ENCODE measurements at places on chromosomes 13 and 19. TPM values are rescaled to one million over a fixed set of nuclear protein-coding genes. Genes with fewer than 3 reads are reported as not detected.

IZUMO1 gene
- total RNA-seq = not detected

CBY2 gene
- not detected for total RNA-seq

LILRA1 gene
- not detected for total RNA-seq

DNA sequence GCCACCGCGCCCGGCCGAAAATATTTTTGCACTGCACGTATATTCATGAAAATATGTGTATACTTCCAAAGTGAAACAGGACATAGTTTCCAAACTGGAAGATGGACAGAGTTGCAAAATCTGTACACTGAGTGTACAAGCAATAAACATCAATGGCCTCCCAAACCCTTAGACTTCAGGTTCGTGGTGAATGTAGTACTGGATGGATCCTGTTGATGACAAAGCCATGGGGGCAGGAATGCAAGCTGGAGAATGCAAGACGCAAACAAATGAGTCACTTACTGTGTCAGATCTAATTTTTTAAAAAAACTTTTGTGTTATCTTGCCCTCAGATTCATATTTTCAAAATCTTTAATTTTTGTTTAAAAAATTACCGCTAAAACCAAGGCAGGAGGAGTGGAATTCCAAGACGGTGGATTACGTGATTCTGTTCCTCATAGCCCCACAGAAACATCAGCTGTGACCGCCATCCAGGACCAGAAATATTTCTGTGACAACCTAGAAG, 12.7 kb upstream of the LILRA2 start:
- no peak for DNase-seq

DNA sequence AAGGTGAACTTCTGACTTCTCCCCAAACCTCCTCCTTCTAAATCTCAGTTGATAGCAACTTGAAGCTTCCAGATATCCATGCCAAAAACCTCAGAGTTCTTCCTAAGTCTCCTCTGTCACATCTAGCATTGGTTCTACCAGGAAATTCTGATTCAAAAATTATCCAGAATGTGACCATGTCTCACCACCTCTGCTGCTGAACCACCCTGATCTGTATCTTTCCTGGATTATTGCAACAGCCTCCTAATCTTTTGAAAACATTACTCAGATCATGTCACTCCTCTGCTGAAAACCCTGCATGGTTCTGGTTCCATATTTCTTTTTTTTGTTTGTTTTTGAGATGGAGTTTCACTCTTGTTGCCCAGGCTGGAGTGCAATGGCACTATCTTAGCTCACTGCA, 78.7 kb upstream of the TNFSF11 start:
- no peak for DNase-seq

GRCh38 chr19:6185093-6185834, 49.8 kb downstream of the ACSBG2 start:
- no peak for DNase-seq

DNA sequence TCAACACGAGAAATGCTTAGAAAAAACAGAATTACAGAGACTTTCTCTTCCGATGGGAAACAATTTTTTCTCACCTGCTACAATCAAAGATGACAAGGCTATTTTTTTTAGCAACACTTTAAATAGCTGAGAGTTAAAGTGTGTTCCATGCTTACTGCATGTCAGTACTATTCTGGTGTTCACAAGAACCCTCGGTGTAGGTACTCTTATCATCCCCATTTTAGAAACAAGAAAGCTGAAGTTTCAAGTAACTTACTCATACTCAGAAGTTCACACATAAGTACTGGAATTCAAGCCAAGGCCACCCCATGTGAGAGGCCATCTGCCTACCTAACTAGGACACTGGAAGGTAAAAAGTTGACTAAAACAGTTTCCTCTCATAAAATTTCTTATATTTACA, 9.0 kb upstream of the TNFRSF19 start:
- DNase-seq = no peak

DNA sequence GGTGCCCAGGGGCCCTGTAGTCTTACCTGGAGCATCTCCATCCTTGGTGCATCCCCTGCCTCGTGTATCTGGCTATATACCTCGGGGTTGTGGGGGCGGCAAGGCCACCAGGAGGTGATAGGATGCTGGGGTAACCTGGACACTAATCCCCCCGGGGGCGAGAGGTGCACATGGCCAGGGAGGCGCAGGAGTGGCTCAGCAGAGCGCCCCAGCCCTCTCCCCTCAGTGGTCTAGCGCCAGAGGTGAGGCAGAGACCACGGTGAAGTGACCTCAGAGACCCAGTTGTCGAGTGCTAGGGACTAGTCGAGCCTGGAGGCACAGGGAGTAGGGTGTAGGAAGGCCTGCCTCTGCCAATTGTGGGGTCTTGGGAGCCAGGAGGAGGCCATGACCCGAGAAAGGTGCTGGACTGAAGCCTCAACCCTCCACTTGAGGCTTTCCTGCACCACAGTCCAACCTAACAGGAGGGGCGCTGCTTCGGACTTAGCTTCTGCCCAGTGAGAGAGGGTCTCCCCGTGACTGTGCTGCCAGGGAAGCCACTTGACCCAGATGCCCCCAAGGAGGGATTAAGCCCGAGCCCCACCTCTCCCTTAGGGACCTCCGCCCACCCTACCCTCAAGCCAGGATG, at the start of gene LHB:
Gene LHB (minus strand): TSS at position 51 of the 625 bp plus-strand sequence. CDS start 10 bp downstream, at position 41.
- DNase-seq = no peak

GRCh38 chr13:43516401-43516833, 270.4 kb downstream of the ENOX1 start:
- DNase-seq = no peak

GRCh38 chr13:91166714-91167511, 180.6 kb upstream of the MIR17HG start:
- no peak for DNase-seq

DNA sequence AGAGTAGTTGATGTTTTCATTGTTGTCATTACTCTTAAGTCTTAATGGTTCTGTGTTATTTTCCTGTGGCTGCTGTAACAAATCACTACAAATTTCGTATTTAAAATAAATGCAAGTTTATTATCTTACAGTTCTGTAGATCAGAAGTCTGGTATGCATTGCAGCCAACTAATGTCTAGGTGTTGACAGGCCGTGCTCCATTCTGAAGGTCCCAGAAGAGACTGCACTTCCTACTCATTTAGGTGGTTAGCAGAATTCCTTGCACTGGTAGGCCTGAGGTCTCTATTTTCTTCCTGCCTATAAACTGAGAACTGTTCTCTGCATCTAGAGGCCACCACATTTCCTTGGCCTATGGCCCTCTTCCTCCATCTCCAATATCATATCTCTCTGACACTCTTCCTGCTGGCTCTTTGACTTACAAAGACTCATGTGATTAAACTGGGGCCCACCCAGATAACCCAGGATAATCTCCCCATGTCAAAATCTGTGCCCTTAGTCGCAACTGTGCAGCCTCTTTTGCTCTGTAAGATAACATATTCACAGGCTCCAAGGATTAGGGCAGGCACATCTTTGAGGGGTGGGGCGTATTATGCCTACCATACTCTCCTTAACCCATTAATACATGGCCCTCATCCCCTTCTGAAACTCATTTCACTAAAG, 468.4 kb downstream of the FOXO1 start:
- DNase-seq = no peak

- no peak for DNase-seq
Measured at GRCh38 chr19:31300422-31300821, 48.8 kb downstream of the TSHZ3 start.

- DNase-seq = no peak
Measured at GRCh38 chr13:94157705-94158218, 321.7 kb downstream of the DCT start.

DNA sequence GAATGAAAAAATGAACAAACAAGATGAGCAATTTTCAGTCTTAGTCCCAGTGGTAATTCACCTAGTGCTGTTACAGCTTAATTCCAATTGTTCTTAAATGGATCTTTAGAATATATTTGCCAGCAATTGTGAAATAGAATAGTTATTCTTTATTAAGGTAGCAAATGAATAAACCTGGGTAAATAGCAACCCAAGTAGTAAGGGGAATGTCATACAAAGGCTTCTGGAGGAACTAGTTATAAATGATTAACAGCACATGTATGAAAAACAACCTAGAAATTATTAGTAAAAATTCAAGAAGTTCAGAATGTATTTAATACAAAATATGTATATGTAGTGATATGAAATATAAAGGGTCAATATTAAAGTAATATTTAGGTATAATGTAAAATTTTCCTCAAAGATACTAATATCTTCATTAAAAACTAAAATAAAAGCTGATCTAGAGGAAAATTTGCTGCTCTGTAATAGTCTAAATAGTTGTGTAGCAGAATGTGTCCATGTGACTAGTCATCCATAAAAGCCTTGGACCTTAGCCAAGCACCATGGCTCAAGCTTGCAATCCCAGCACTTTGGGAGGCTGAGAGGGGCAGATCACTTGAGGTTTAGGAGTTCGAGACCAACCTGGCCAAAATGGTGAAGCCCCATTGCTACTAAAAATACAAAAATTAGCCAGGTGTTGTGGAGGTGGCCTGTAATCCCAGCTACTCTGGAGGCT, 535.9 kb upstream of the ATXN8OS start:
- DNase-seq = no peak

GRCh38 chr13:44088991-44089413, 209.3 kb downstream of the LACC1 start:
- no peak for DNase-seq

DNA sequence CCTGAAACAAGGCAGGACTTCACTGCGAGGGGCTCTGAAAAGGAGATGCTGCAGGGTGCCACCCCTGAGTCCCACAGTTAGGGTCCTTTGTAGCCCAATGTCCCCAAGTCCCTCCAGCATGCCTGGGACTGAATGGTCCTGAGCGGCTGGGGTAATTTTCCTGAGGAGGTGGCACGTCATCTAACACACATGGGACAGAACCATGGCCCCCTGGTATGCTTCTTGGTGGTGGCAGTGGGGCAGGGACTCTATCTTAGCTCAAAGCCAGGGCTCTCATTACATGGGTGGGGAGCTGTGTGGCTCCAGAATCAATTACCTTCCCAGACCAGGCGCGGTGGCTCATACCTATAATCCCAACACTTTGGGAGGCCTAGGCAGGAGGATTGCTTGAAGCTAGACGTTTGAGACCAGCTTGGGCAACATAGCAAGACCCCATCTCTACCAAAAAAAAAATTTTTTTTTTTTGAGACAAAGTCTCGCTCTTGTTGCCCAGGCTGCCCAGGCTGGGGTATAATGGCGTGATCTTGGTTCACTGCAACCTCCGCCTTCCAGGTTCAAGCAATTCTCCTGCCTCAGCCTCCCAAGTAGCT, 7.9 kb upstream of the SLC7A9 start:
- no peak for DNase-seq

GRCh38 chr13:44576351-44577235, 463 bp upstream of the TSC22D1 start:
- peak; percentile 62 for DNase-seq

DNA sequence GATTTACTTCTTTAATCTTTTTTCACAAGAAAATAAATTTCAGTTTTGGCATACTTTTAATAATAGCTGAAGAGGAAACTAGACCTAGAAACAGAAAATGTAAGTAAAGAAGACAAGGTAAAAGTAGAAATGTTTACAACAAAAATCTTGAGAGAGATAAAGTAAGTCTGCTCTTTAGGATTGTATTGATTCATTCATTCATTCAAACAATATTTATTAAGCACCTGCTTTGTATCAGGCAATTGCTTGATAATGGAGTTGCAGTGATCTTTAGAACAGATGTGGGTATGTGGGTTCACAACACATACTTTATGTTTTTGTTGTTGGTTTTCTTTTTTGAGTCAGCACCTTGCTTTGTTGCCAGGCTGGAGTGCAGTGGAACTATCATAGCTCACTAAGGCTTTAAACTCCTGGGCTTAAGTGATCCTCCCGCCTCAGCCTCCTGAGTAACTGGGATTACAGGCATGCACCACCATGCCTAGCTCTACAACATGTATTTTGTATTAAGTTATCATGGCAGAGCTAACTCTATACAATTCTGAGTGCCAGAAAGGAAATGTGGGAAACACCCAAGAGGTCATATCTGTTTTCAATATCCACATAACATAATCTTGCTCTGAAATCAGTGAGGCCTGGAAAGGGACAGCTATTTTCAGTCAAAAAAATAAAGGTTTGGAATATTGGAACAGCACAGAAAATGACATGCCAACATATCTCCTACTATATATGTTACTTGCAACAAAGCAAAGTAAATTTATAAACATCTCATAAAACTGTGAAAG, 8.8 kb upstream of the SPART start:
- DNase-seq = no peak

DNA sequence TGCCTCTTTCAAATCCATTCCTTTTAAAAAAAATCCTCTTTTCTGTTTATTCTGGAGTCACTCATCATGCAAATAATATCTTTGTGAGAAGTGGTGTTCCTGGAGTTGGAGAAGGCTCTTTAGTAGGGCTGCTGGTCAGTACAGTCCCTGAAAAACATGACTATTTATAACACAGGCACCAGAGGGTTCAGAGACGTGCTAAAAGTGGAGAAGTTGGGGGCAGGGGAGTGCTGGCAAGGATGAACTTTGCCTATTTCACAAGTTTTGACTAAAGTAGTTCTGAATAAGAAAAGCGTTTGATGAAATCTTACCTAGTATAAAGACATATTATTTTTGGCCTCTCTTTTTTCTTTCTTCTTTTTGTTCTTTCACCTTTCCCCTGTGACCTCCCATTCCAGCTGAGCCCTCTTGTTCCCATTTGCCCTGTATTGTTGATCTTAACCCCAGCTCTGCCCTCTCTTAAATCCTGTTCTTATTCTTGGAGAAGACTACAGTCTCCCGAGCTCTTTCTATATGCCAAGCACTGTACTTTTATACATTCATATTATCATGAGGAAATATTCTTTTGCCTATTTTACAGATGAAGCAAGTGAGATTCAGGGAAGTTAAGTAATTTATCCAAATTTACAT, 129.1 kb downstream of the TM9SF2 start:
- DNase-seq = no peak
